ENCODE measurements at places on chromosomes 11 and 22. TPM values are rescaled to one million over a fixed set of nuclear protein-coding genes. Genes with fewer than 3 reads are reported as not detected.

Gene TRPM5
- polyA plus RNA-seq: 0.02 TPM

DNA sequence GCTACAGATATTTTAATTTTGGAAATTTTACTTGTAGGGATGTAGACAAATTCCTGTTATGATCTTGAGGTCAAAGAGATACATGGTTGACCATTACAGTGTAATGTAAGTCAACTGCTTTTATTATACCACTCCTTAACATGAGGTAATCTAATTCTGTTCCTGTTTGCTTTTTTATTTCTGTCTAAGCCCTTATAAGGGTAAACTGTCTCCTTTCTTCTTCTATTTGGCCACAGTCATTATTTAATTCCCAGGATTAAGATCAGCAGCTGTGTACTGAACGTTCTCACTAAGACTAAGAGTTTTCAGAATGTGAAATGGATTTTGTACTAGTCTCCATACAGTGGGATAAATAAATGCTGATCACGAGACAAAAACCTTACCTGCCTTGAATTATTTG lies 32.8 kb downstream of the C2CD3 start:
- DNase-seq: no peak

- DNase-seq: no peak
Measured at GRCh38 chr11:77517226-77517625, 43.3 kb upstream of the PAK1 start.

DNA sequence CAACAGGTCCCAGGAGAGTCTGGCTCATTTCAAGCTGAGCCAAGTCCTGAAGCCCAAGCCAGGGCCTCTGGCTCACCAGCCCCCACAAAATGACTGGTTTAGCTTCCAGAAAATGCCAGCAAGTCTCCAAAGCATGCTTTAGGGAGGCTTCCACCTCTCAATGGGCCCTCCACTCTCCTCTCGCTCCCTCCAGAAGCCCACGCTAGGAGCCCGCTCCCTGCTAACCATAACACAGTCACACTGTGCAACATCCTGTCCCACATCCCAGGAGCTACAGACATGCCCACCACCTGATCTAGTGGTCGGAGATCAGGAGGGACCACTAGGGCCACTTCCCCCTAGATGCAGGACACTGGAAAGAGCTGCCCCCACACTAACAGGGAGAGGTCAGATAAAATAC lies 6.9 kb downstream of the SULT4A1 start:
- no peak for DNase-seq

Gene MLC1
- polyA plus RNA-seq: 1.2 TPM

- DNase-seq: no peak
Measured at GRCh38 chr11:31797190-31798056, 13.7 kb downstream of the PAX6 start.

Gene XKR3
- polyA plus RNA-seq: not detected

Gene OR4A16
- not detected for polyA plus RNA-seq

Gene TMEM151A
- polyA plus RNA-seq: 0.45 TPM

GRCh38 chr11:44580701-44581100 lies 15.2 kb downstream of the CD82 start:
- DNase-seq: no peak

DNA sequence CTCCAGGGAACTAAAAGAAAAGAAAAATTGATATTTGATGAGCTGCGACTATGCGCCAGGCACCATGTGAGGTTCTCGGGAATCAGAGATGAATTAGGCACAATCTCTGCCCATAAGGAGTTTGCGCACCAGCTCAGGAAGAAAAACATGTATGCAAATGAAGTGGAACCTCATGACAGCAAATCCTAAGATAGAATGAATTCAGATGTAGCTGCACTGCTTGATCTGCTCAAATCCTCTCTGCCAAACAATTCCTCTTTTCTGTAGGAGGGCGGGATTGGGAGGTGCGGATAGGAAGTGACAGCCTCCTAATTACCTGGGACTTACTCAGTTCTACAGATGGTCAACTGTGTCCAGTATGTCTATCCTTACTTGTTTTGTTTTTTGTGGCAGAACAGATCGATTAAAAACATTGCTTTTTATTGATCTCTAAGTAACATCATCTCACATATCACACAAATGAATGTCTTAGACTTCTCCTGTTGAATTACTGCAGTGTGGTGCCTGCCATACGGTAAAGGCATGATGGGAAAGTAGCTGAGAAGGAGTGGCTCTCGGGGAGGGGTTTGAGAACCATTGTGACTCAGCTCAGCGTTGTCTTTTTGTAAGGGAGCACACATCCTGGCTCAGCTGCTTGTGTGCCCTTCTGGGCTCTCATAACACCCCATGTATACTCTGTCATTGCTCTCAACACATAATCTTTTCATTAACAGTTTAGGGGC lies 13.9 kb downstream of the CRTAM start:
- no peak for DNase-seq

- peak; percentile 32 for DNase-seq
Measured at GRCh38 chr11:1302461-1303125, 6.8 kb downstream of the TOLLIP start.

Gene RASSF10
- polyA plus RNA-seq: 0.27 TPM

DNA sequence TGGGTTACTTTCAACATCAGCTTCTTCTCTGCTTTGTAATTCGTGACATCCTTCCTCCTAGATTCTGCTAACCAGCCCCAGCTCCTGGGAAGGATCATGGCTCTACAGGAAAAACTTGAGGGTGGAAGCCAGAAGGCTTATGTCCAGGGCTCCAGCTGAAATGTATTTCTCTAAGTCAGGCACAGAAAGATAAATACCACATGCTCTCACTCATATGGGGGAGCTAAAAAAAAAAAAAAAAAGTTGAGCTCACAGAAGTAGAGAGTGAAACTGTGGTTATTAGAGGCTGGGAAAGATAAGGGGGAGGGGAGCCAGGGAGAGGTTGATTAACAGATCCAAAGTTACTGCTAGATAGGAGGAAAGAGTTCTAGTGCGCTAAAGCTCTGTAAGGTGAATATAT lies 74.9 kb downstream of the DSCAML1 start:
- no peak for DNase-seq

DNA sequence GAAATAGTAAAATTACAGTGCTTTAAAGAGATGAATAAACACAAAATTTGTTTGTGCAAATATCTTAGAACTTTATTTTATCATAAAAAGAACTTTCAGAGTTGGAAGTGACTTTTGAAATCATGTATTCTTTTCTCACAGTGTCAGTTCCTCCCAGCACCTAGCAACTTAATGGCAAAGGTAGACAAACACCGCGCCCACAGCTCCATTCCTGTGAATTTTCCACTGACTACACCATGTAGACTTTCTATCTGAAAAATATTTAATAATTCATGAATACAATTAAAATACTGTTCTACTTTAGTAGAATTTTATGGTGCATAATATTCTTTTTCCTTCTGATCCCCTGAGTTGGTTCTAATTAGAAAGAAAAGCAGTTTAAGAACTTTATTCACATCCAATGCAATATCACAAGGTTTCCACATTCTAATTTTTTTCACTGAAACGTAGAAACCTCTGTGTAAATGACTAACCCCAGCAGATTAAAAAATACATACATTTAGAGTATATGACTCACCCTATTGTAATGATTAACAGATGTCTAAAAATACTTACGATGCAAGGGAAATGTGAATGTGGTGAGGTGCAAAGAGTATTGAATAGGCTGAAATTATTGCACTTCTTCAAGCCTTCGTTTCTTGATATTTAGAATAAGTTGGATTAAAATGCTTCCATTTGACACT lies 218.2 kb upstream of the CCDC179 start:
- DNase-seq: no peak

GRCh38 chr22:48238284-48238915 lies 1476.0 kb downstream of the TBC1D22A start:
- no peak for DNase-seq

GRCh38 chr11:36115378-36115801 lies 171.5 kb downstream of the LDLRAD3 start:
- peak; percentile 27 for DNase-seq

Gene BTBD18
- polyA plus RNA-seq: 0.02 TPM

Gene ZBTB16
- polyA plus RNA-seq: 49.8 TPM

GRCh38 chr11:67372993-67373647 lies at the start of gene CLCF1:
TSS of gene CLCF1 (minus strand) at chr11:67373598. CDS start at chr11:67373539, 59 bp downstream.
- DNase-seq: peak; percentile 82

GRCh38 chr11:13260963-13261588 lies 16.5 kb upstream of the BMAL1 start:
- DNase-seq: no peak

- DNase-seq: peak; percentile 80
Measured at GRCh38 chr11:118607401-118608359, at the start of gene PHLDB1. TSS of gene PHLDB1 (plus strand) at chr11:118607615. CDS start at chr11:118613837, 6,222 bp downstream.

GRCh38 chr22:47678636-47679287 lies 916.3 kb downstream of the TBC1D22A start:
- no peak for DNase-seq

DNA sequence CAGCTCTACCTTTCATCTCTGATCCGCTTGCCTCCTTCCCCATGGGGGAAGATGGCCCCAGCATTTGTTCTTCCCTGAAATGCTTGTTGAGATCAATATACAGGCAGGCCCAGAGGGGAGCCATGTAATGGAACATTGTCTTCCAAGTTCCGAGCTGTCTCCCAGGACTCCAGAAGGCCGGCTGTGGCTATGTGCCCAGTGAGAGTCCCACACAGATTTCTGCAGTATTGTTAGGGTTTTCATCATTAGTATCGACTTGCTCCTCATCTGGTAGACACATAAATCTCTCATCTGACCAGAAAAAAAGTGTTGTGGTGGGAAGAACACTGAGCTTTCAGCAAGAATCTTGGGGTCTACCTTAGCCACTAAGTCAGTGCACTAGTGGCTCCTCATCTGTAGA lies 163.4 kb downstream of the TRIM29 start:
- peak; percentile 45 for DNase-seq

DNA sequence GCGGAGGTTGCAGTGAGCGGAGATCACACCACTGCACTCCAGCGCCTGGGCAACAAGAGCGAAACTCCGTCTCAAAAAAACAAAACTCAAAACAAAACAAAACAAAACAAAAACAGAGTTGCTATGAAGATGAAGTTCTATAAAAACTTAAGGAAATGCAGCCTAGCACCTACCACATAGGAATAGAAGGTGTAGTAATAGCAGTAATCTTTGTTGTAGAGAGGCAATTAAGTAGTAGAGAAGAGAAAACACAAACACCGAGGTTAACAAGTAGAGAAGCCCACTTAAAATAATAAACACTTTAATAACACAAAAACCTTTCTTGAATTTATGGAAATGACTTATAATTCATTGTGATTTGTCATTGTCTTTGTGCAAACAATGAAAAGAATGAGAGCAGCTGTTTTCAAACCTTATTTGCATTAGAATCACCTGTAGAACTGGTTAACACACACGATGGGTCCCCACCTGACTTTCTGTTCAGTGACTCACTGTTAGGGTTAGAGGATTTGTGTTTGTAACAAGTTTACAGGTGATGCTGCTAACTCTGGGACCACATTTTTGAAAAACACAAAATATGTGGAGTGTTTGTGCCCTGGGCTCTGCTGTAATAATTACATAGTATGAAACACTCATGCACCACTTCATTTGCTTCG lies 43.1 kb downstream of the TYR start:
- DNase-seq: no peak

Gene XPNPEP3
- 7.1 TPM for polyA plus RNA-seq

DNA sequence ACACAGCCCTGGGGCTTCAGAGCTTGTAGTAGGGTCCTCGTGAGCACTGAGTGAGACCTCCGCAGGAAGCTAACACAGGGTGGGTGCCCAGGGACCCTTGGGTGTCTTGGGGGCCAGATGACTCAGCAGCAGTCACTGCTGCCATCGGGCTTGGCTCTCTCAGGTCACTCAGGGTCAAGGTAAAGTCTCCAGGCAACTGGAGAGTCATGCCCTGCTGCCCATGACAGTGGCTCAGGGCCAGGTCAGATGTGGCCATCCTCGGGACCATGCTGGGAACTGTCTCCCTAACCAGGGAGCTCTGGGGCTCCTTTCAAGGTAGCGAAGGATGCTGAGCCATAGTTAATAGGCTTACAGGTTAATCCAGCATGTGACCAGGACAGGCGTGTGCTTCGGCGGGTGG lies 44.4 kb upstream of the SLC22A12 start:
- no peak for DNase-seq

Gene GGT5
- polyA plus RNA-seq: 46.3 TPM

DNA sequence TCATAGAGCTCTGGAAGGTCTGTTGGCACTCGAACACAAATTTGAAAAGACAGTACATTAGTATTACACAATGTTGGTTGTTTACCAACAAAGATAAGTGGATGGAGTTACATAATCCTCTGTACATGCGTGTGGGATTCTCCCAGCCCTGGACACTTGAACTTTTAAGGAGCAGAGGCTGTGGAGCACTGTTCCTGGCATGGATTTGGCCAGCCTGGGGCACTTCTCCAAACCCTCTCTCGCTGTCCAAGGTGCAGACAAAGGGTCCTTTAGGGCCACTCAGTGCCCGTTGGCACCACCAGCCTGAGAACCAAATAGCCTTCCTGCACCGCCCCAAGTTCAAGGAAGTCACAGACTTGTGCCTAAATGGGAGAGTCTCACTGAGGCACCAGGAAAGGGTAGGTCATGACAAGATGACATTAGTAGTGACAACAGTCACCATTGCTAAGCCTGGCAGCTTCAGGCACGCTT lies 1.6 kb upstream of the ANO1 start:
- DNase-seq: no peak

Gene PRDX5
- polyA plus RNA-seq: 683 TPM

Gene PTH
- polyA plus RNA-seq: not detected

DNA sequence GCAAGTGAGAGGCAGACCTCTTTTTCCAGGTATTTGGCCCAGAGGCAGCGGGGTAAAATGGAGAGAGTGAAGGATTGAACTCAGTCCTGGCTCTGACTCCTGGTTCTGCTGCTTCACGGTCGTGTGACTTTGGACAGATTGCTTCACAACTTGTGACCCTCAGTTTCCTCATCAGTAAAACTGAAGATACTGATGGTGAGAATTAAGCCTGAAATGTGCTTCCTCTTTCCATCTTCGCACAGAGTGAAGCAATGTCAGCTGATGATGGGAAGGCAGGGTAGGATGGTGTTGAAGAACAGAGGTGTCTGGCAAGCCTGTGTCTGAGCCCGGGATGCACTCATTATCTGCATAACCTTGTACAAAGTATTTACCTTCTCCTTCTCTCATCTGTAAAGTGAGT lies 59.0 kb downstream of the UBASH3B start:
- DNase-seq: no peak

- DNase-seq: no peak
Measured at GRCh38 chr22:20240447-20240764, 27.7 kb downstream of the RTN4R start.

Gene UPK2
- not detected for polyA plus RNA-seq

Gene SERHL2
- 4.8 TPM for polyA plus RNA-seq

Gene PRMT3
- 9.8 TPM for polyA plus RNA-seq

- DNase-seq: no peak
Measured at GRCh38 chr11:69359735-69360480, 66.0 kb downstream of the MYEOV start.

All from right cardiac atrium (tissue), 5 donors.